ENCODE measurements at places on chromosomes 5 and 9. TPM values are rescaled to one million over a fixed set of nuclear protein-coding genes. Genes with fewer than 3 reads are reported as not detected.

DNA sequence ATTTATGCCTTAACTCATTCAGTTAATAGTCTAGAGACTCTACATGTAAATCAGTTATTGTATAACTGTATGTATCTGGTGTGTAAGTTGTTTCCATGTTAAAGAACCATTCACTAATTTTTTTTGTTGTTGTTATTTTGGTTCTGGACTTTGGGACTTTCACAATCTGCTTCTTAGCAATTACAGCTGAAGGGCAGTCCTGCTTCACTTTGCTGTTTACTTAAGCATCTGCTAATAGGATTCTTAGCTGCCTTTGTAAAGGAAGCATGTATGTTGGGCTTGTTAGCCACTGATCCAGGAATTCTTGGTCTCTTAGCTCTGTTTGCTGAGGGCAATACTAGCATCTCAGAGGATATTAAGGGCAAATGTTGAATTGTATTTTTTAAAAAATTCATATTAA, 97.0 kb downstream of the FOCAD start:
- peaks cover 3% of the 10 kb centered on the region for H3K36me3 ChIP-seq
- no peaks in the 10 kb centered on the region for H3K4me1 ChIP-seq
- no peaks in the 10 kb centered on the region for H3K27me3 ChIP-seq
- no peak overlapping the region for H3K4me3 ChIP-seq

DNA sequence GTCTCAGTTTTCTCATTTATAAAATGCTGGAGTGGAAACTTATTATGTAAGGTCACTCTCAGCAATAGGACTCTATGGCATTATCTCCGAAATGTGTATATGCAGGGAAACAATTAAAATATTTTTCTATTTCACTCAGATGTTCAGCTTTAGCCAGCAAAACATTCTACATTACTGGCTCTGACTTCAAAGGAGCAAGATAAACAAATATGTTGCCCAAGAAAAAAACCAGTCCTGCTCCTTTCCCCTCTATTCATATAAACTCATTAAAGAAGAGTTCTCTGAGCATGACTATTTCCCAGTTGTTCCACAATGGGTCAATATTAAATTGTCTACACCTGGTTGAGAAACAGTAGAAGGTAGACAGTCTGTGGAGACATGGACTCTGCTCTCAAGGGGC, 155.0 kb downstream of the NPR3 start:
- H3K27ac ChIP-seq: no peak overlapping the region
- H3K27me3 ChIP-seq: no peaks in the 10 kb centered on the region
- peaks cover 1% of the 10 kb centered on the region for H3K4me1 ChIP-seq

- peaks cover 18% of the 10 kb centered on the region for H3K4me1 ChIP-seq
- DNase-seq: no peak
- H3K27ac ChIP-seq: no peak overlapping the region
- H3K36me3 ChIP-seq: no peaks in the 10 kb centered on the region
- H3K4me3 ChIP-seq: no peak overlapping the region
Observed at GRCh38 chr5:38601133-38601862, 44.9 kb upstream of the LIFR start.

- no peak overlapping the region for H3K27ac ChIP-seq
- DNase-seq: peak; percentile 41
- no peaks in the 10 kb centered on the region for H3K4me1 ChIP-seq
- H3K36me3 ChIP-seq: no peaks in the 10 kb centered on the region
Observed at GRCh38 chr9:347667-348292, 133.1 kb downstream of the DOCK8 start.

DNA sequence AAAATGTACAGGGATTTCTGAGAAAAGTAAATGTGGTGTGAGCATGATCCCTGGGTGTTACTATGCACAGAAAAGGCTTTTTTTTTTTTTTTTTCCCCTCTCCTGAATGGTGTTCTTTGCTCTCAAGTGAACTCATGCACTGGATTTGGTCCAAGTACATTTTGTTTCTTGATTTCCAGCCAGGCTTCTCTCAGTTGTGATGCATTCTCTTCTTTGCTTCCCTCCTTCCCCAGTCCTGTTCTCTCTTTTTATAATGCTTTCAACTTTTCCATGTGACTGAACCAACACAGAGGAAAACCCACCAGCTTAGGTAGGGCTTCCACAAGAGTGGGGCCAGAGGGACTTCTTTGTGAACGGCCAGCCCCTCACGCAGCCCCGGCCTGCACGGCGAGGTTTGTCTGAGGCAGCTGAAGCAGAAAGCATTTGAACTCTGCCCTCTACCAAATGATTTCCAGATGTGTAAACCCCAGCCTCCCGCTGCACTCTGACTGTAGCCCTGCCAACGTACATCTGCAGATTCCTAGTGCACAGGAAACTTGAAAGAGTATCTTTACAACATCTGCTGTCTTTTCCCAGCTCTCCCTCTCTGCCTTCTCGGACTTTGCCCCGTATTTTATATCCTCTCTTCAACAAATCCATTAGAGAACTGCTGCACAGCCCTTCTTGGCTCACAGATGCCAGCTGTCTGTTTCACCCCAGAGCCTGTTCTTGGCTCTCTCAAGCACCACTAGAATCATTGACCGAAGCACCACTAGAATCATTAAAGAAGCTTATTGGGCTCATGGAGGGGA, 71.8 kb upstream of the CD180 start:
- peak; percentile 95 for DNase-seq
- peaks cover 16% of the 10 kb centered on the region for H3K4me1 ChIP-seq
- H3K27ac ChIP-seq: peak overlapping the region; percentile 98
- H3K36me3 ChIP-seq: no peaks in the 10 kb centered on the region

DNA sequence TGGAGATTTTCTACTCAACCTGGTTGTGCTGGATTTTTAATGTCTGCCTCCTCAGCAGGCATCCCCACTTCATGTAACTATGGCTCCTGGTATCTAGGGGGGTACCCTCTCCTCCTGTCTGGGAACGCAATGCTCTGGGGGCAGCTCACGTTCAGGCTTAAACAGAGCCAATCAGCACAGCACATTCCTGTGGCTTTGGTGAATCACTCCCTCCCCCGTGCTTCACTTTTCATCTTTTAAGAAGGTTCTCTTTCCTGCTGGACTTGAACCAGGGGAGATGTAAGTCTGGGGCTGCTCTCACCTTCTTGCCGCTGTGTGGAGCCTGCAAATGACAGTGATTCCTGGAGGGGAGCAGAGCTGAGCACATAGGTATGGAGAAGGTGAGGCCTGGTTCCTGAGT, 101.2 kb downstream of the MSX2 start:
- DNase-seq: peak; percentile 11
- no peaks in the 10 kb centered on the region for H3K36me3 ChIP-seq
- no peak overlapping the region for H3K4me3 ChIP-seq
- H3K27me3 ChIP-seq: no peaks in the 10 kb centered on the region
- H3K4me1 ChIP-seq: no peaks in the 10 kb centered on the region

GRCh38 chr5:35919191-35919590, 19.2 kb downstream of the CAPSL start:
- H3K4me1 ChIP-seq: peaks cover 6% of the 10 kb centered on the region
- H3K36me3 ChIP-seq: no peaks in the 10 kb centered on the region
- DNase-seq: peak; percentile 95
- H3K27ac ChIP-seq: peak overlapping the region; percentile 53

DNA sequence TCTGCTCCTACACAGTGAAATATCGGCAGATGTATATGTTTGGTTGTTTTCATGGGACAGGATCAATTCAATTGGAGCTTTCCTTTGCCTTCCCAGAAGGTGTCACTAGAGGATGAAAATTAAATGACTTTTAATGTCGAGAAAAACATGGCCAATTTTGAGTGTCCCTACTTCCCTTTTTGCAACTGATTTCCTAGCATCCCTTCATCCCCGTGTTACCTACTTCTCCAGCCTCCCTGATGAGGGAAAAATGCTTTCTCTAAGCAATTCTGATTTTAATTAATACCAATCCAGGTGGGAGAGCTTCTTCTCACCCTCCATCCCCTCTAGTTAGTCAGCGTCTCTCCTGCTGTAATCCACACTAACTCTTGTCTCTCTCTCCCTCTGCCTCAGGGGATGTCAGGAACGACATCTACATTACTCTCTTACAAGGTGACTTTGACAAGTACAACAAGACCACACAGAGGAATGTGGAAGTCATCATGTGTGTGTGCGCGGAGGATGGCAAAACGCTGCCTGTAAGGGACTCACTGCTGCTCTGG, 64.9 kb downstream of the DOCK2 start:
- no peak overlapping the region for H3K27ac ChIP-seq
- no peak overlapping the region for H3K4me3 ChIP-seq
- peak; percentile 64 for DNase-seq
- peaks cover 24% of the 10 kb centered on the region for H3K4me1 ChIP-seq
- H3K27me3 ChIP-seq: no peaks in the 10 kb centered on the region
- H3K36me3 ChIP-seq: no peaks in the 10 kb centered on the region

SH3GL2 gene
- total RNA-seq: under 0.01 TPM

PFN3 gene
- not detected for total RNA-seq

ABLIM3 gene
- 33.3 TPM for total RNA-seq

SPEF2 gene
- 2.3 TPM for total RNA-seq

IFNA10 gene
- total RNA-seq: not detected

SPDL1 gene
- 48.6 TPM for total RNA-seq

DMRT2 gene
- not detected for total RNA-seq

SEMA6A gene
- 0.36 TPM for total RNA-seq

Measured in IMR-90 (cell line).